ENCODE measurements at places on chromosomes 5 and 9.

GRCh38 chr5:1777281-1778137 lies 22.1 kb downstream of the MRPL36 start:
- no peak for DNase-seq

DNA sequence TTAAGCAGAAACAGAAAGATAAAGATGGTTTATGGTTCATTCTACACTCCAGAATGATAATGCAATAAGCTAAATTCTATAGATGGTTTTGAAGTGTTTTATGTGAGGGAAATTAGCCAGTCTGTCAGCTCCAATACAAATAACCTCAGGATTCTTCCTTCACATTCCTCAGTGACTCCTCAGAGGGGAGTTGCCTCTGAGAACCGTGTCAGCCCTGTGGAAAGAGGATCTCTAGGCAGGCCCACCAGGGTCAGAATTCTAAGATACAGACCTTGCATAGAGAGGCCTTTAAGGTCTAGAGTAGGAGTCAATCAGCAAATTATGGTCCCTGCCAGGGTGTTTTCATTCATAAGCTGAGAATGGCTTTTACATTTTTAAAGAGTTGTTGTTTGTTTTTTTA lies 26.6 kb downstream of the RUSC2 start:
- no peak for DNase-seq

GRCh38 chr5:127867022-127867783 lies 164.0 kb downstream of the CCDC192 start:
- no peak for DNase-seq

DNA sequence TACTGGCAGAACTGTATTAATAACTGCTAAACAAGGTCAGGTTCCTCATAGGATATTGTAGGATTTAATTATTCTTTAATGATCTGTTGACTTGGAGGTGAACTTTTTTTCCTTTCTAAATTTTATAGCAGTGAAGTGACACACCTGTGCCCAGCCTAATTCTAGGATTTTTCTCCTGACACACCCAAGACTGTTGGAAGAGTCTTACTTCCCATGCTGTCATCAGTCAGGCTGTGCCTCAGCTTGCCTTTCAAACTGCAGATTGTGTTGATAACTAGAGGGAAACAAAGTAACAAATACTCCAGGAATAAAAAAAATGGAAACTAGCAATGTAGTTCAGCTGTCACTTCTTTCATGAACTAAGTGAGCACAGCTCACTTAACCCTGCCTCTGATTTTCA lies 22.0 kb downstream of the OTULIN start:
- no peak for DNase-seq

GRCh38 chr9:114606597-114607207 lies 4.4 kb upstream of the TMEM268 start:
- DNase-seq: no peak

DNA sequence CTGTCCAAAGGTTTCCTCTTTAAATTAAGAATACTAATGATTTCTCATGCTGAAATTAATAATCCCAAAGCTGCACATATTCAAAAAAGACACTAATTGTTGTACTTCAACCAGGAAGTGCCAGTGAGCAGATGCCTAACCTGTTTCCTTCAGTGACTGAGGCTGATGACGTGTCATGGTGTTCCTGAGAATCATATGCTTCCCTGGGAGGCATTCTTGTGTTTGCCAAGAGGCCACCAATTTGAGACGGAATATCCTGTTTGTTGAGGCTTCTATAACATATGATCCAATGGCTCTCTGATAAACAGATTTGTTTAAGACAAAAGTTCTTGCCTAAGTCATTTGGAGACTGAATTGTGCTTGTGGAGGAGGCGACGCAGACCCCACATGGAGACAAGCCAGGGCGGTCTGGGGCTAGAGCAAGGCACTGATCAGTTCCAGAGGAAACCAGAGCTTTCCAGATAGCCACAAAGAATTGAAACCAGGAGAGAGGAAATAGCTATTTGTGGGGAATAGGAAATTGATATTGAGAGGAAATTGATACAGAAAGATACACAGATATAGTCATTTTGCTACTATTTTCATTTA lies 66.4 kb upstream of the ZNF608 start:
- no peak for DNase-seq

DNA sequence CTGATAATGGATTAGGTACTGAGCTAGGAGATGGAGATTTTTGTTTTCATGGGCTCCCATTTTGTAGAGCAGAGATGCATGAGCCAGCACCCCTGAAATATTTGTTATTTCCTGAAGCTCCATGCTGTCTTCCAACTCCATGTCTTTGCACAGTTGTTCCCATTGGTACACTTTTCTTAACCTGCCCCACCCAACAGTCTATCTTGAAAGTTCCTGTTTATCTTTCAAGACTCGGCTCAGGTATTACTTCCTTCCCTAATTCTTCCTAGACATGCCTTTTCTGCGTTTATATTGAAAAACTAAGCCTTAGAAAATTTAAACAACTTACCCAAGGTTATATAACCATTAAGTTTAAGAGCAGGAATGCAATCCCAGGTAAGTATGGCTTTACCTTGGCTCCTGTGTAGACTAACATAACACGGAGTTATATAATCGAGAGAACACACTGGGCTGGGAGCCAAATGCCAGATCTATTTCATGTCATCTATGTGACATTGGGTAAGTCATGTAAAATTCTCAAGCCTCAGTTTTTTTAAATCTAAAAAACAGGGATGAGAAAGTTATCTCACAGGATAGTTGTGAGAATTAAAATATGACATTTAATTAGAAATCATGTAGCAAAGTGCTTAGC lies 67.4 kb downstream of the LIX1 start:
- no peak for DNase-seq

DNA sequence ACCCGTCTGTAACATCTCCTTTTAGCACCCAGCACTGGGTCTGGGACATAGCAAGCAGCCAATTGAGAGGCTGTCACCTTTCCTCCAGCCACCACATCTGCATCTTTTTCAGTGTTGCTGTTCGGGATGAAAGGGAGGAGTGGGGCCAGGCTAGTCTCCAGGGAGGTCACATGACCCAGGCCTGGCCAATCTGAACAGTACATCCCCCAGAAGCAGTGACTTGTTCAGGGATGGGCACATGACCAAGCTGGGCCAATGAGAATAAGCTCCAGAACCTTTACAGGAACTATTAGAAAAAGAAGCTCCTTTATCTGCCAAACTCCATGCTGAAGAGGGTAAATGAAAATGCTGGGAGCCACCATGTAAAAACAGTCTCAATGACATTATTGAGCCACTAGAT lies 359.0 kb downstream of the SLIT3 start:
- no peak for DNase-seq

GRCh38 chr9:97575673-97576200 lies 57.4 kb downstream of the TSTD2 start:
- no peak for DNase-seq

GRCh38 chr5:19018822-19019221 lies 969.2 kb downstream of the CDH18 start:
- no peak for DNase-seq

DNA sequence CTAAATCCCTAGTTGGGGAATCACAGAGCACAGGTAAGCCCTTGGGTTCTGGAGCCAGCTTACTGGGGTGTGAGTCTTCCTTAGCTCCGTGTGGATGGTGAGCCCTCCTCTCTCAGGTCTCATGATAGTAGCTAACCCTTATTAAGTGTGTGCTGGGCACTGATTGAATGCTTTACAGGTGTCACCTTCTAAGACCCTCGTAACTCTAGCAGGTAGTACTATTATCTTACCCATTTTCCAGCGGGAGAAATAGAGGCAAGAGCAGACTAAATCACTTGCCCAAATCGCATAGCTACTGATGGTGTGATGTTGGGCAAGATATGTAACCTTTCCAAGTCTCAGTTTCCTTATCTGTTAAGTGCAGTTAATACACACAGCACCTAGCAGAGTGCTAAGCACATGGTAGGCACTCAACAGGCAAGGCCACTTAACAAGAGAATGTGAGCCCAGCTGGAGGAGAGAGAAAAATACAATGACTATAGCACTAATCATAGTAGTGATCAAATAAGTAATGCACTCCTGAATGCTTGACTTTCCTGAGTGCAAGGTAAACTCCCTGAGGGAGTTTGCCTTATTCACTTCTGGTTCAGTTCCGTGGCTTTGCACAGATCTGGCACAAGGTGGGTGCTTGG lies at the start of gene DCANP1:
DCANP1 (minus strand) TSS at position 51 of the 632 bp plus-strand sequence. CDS start 240 bp downstream, outside the sequence.
- no peak for DNase-seq

DNA sequence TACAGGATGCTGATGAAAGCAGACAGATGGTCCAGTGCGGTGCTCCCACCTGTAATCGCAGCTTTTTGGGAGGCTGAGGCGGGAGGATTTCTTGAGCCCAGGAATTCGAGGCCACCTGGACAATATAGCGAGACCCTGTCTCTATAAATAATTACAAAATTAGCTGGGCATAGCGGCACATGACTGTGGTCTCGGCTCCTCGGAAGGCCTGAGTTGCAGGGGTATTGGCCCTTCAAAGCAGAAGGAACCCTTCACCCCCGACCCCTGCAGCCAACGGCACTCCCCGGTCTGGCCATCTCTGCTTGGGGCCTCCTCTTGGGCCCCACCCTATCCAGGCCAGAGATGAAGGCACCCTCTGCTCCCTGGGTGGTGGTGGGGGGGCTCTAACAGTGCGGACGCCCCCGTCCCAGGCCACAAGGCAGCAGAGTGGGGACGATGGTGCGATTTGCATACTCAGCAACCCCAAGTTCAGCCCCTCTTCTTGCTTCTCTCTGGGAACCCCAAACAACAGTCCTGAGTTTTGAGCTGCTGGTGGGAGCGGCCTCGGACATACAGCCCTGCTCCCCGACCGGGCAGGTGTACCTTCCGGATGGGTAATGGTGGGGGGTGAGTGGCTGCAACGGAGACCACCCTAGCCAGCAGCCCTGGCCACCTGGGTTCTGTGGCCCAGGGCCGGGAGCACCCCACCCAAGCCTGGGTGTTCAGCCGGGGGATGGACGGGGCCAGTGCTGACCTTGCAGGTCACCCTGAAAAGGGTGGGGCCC lies 50.7 kb downstream of the NACC2 start:
- no peak for DNase-seq

GRCh38 chr5:116402235-116402634 lies 172.4 kb downstream of the SEMA6A start:
- no peak for DNase-seq

DNA sequence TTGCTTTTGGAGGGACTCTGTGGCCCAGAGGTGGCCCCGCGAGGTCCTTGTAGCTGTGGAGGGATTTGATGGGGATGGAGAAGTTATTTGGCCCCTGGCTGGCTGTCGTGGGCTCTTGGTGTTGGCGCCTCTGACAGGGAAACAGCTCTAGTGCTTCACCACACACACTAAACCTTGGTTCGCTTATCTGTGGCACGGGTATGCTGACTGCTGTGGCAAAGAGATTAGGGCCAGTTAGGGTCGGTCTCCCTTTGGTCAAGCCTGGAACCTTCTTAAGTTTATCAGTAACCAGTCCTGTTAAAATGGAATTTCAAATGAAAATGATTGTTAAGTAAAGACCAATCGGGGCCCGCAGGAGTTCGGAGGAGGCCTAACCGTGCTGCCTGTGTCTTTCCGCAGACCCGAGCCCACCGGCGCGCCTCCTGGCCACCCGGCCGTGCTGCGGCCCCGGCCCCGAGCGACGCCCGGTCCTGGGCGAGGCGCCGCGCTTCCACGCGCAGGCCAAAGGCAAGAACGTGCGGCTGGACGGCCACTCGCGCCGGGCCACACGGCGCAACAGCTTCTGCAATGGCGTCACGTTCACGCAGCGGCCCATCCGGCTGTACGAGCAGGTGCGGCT lies 28.4 kb downstream of the NEURL1B start:
- no peak for DNase-seq

DNA sequence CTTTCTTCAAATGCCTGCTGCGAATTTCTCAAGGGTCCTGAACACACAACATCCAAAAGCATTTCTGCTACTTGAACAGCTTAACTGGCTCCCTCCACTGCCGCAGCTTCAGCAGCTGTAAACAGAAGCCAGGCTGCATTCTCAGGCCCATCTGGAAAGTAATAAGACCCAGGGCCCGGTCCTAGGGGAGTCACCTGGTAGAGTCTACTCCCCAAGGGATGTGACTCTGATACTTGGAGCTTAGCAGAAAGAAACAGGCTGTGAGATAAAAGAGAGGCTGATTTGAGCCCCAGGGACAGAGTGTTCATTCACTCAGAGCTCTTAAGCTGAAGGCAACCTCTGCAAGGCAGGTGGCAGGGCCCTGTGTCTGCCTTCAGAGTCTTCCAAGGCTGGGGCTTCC lies 356.8 kb downstream of the SPOCK1 start:
- DNase-seq: no peak

- no peak for DNase-seq
These were observed 35.1 kb upstream of the EXOC3 start for GRCh38 chr5:407801-408268.

GRCh38 chr5:93431250-93431649 lies 149.8 kb downstream of the NR2F1-AS1 start:
- DNase-seq: no peak

DNA sequence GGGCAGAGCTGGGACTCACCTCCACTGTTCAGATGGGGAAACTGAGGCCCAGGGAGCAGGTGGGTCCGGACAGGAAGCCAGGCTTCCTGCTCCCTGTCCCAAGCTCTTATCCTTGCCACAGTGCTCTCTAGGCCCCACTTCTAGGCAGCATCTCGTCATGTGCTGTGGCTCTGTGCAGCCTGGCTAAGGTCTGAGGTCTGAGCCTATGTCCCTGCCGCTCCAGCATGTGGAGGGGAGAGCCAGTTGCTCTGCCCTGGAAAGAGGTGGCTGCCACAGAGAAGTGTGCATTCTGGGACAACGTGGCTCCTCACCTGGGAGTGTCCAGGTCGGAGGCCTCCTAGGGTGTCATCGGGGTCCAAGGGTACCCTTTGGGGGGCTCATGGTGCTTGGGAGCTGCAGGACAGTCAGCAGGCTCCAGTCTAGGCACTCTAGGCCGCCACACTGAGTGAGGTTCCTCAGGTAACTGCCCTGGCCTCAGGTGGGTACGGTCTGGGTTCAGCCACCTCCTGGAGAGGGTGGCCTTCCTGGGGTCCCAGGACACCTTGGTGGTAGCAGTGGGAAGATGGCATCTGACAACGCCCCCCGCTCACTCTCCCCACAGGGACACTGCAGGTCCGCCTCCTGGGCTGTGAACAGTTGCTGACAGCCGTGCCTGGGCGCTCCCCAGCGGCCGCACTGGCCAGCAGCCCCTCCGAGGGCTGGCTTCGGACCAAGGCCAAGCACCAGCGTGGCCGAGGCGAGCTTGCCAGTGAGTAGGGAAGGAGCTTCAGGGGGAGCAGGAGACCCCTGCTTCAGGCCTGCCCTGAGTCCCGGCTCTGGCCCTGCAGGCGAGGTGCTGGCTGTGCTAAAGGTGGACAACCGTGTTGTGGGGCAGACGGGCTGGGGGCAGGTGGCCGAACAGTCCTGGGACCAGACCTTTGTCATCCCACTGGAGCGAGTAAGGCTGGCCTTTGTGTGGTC lies 10.4 kb downstream of the PKN3 start:
- DNase-seq: no peak

GRCh38 chr5:14081791-14082190 lies 61.4 kb upstream of the TRIO start:
- no peak for DNase-seq

- DNase-seq: no peak
These were observed 65.6 kb downstream of the ANXA2R start for GRCh38 chr5:42974536-42974935.

All from T-helper 2 cell treated with Interferon-gamma antibody and Interleukin-4, amounts not matched to agents 5 μg/mL and 100 μg/mL, for 36 hours (primary cell).